ENCODE measurements at places on chromosomes 16 and 17.
A peak's percentile ranks its signal among the peaks of the same experiment; 100 is the strongest.

DNA sequence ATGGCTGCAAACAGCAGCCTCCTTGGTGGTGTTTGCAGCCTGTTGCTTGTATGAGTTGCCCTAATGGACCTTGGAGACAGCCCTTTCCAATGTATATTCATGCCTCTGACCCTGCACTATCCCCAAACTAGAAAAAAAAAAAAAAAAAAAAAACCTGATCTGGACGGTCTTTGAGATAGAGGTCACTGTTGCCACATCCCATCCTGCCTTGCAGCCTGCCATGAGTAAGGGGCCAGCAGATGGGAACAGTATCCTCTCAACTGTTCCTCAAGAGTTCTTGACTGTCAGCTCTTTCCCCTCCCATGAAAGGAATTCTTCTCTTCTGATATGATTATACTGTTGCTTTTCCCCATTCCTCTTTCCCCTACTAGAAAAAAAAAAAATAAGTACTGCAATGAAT lies 152.4 kb downstream of the SSH2 start:
- no peak for DNase-seq

DNA sequence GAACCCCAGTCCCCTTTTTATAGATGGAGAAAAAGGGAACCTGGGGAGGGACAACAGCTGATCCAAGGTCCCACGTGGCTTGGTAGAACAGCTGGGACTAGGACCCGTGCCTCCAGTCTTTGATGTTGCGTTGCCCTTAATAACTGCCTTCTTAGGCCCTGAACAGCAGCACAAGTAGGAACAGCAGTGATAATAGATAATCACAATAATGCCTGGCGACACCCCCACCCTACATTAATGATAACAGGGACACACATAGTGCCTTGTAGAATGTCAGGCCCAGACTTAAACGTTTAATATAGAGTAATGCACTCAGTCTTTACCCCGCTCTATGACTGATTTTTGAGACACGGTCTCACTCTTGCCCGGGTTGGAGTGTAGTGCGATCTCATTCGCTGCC lies 96.4 kb downstream of the ABCC6 start:
- no peak for DNase-seq

DNA sequence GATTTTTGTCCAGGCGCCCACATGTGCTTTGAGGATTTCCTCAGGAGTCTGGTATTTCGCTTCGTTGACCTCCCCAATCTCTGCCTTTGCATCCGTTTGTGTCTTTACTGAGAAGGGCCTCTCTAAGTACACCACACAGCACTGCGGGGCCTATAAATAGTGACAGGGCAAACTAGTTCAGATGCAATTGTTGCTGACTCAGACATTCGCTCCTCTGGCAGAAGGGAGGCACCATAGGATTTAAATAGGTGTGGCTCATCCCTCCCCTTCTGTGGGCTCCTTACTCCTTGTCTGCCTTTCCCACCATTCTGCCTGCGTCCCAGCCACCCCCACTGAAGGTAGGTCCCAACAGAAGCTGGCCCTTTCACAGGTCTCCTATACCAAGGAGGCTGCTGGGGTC lies 192.3 kb downstream of the SHISA9 start:
- no peak for DNase-seq

DNA sequence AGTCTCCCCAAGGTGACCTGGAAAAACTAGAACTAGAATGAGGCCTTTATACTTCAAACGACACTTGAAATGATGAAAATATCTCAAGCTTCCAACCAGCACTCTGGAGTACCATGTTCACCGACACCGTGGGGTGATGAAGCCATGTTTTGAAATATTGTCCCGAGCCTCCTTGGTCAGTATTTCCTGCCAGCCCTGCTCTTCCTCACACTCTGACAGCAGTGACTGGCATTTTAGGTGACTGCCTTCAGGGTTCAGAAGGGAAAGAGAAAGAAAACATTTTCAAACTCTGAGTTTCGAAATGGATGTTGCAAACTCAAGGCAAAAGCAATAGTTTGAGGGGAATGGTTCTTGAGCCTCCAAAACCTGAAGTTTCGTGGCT lies 39.3 kb upstream of the IRX6 start:
- DNase-seq, result no peak

GRCh38 chr16:19997734-19998133 lies 76.0 kb downstream of the GPR139 start:
- DNase-seq, result no peak

DNA sequence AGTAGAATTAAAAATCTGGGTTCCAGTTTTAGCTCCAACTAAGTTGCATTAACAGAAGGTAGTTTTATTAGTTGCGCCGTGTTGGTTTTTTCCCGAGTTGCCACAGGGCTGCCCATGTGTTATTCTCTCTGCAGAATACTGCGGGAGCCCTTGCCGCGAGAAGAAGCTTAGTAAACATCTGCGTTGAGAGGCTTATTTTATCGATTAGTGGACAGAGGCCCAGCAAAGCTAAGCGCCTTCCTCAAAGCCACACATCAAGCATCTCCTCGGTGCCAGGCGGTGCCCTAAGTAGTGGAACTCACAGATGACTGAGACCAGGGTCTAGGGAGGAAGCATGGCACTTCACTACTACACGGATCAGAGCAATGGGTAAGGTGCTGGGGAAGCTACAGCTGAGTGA lies 212.3 kb upstream of the IRX5 start:
- DNase-seq, result no peak

DNA sequence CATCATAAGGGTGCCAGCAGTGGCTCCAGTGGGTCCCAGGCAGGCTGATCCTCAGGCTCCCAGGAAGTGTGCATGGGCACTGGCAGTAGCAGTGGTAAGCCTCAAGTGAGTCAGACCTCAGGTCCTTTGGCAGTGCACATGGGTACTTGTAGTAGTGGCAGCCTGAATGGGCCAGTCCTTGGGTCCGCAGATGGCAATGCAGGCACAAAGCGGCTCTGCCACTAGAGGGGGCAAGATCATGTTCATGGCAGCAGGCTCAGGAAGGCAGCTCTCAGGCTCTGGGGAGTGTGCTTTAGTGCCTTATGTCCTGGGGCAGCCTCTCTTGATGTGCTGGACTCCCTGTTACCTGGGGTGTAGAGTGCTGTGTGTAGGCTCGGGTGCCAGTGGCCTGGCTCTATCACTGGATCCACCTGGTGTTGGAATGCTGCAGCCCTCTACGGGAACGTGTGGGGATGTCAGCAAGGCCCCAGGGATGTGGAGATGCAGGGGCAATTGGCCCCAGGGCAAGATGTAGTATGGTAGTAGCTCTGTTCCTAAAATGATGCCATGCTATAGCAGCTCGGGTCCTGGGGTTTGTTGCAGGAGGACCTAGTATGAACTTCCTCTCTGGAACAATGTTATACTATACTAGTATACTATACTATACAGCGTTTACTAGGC lies 11.0 kb downstream of the ACSM3 start:
- peak; percentile 27 for DNase-seq

GRCh38 chr17:19457830-19458271 lies 46.8 kb downstream of the RNF112 start:
- DNase-seq, result no peak

DNA sequence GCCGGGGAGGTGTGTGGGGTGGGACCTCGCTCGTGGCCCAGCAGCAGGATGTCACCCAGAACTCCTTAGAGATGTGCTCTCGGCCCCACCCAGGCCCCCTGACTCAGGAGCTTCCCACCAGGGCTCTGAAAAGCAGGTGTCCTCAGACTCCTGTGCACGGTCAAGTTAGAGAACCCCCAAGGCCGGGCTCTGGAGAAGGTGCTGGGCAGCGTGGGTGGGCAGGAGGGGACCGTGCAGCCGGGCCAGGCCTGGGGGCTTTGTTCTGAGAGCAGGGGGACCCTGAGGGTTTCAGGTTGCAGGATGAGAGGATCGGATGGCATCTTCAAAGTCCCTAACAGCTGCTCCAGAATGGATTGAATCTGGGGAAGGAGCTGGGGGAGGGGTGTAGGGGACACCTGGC lies 164.4 kb upstream of the CIBAR2 start:
- no peak for DNase-seq

DNA sequence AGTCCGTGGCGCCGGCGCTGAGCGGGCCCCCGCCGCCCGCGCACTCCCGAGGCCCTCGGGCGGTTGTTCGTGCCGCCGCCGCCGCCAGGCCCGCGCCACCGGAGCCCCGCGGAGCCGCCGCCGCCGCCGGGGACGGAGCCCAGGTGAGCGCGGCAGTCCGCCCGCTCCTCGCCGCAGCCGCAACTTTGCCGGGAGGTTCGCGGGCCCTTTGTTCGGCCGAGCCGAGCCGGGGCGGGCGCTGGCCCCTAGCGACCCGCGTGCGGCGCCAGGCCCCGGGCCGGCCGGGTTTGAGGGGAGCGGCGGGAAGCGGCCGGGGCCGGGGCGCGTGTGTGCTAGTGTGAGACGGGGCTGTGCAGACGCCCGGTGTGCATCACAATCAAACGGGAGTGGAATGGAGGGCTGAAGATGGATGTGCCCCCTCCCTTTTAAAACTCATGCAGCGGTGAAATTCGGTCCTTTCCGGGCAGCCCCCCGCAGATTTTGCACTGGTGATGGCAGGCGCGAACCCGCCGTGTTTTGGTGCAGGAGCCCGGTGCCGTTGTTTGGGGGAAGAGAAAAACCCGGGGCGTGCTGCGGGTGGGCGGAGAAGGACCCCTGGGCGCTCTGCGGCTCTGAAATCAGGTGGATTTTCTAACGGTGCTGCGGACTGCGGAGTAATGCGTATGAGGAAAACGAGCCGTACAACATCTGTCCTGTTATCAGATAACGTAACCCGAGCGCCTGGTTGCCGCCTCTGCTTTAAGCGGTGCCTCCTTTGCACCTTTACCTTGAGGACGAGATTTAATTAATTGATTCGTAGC lies 823 bp downstream of the TNRC6C start:
- DNase-seq, result peak; percentile 43

- DNase-seq, result no peak
Observed at GRCh38 chr16:86880316-86881117, 302.2 kb downstream of the FOXL1 start.

- DNase-seq, result no peak
Observed at GRCh38 chr16:21028728-21029127, 121.9 kb downstream of the DNAH3 start.

- DNase-seq, result no peak
Observed at GRCh38 chr16:68548947-68549346, 9.9 kb downstream of the ZFP90 start.

- no peak for DNase-seq
Observed at GRCh38 chr17:9976283-9977179, 71.5 kb upstream of the RCVRN start.

DNA sequence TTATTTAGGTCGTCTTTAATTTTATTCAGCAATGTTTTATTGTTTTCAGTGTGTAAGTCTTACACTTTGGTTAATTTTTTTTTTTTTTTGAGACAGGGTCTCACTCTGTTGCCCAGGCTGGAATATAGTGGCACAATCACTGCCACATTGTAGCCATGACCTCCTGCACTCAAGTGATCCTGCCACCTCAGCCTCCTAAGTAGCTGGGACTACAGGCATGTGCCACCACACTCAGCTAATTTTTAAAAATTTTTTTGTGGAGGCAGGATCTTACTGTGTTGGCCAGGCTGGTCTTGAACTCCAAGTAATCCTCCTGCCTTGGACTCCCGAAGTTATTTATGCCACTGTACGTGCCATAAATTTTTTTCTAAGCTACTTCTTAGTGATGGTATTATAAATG lies 14.5 kb downstream of the RPS6KB1 start:
- no peak for DNase-seq

DNA sequence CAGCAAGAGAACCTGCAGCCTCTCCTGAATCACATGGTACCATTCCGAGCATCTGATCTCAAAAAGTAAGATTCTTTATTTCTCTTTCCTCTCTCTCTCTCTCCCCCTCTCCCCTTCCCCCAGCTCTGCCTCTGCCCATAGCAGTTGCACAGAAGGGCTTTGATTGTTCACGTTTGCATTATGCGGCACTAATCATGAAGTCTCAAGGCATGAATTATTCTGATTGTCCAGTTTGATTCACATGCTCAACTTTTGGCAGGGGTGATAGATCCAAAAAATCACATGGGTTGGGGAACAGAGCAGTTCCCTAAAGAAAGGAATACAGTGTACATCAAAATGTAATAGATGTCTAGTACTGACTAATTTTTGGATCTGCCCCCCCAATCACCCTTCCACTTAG lies 380.0 kb upstream of the SOX9 start:
- DNase-seq, result no peak

Data from 8988T (cell line).